ENCODE measurements at places on chromosomes 13 and 19. TPM values are rescaled to one million over a fixed set of nuclear protein-coding genes. Genes with fewer than 3 reads are reported as not detected.

The KLK4 gene
- total RNA-seq: not detected

The CCNE1 gene
- 4.8 TPM for total RNA-seq

The VSTM1 gene
- not detected for total RNA-seq

The POMP gene
- 53.2 TPM for total RNA-seq

The ZNF415 gene
- 25.6 TPM for total RNA-seq

The CCL25 gene
- total RNA-seq: not detected

The DENND1C gene
- 0.49 TPM for total RNA-seq

The ZNF222 gene
- 15.3 TPM for total RNA-seq

The PRRG2 gene
- 0.77 TPM for total RNA-seq

The ESD gene
- total RNA-seq: 107 TPM

The SH3GL1 gene
- total RNA-seq: 38.6 TPM

The NALCN gene
- 11.3 TPM for total RNA-seq

The LRP3 gene
- 40.1 TPM for total RNA-seq

The LILRB1 gene
- 0.71 TPM for total RNA-seq

The THSD8 gene
- not detected for total RNA-seq

The PSG11 gene
- not detected for total RNA-seq

The ZGLP1 gene
- 4.4 TPM for total RNA-seq

The GRIN2D gene
- total RNA-seq: 4.3 TPM

The CNMD gene
- 6.5 TPM for total RNA-seq

The SIGLEC9 gene
- total RNA-seq: 0.99 TPM

The RPS16 gene
- 77.1 TPM for total RNA-seq

The IZUMO1 gene
- not detected for total RNA-seq

The ZNF667 gene
- 19.7 TPM for total RNA-seq

The ANGPTL8 gene
- 1.4 TPM for total RNA-seq

The MCEMP1 gene
- not detected for total RNA-seq

The CEACAM7 gene
- total RNA-seq: 3.4 TPM

The GZMM gene
- total RNA-seq: not detected

The LRRC4B gene
- total RNA-seq: 38.4 TPM

The PNMA8B gene
- total RNA-seq: 12.4 TPM

The EPS8L1 gene
- 8.7 TPM for total RNA-seq

The CACNG6 gene
- 4.3 TPM for total RNA-seq

The OXGR1 gene
- total RNA-seq: 0.82 TPM

All from camera-type eye (tissue), 1 donor.